Activated T-cell treated with anti-CD3 and anti-CD28 coated beads, Interleukin-2, amount 50 U/mL, for 24 hours (primary cell): ENCODE measurements at places on chromosomes 1 and 21.

DNA sequence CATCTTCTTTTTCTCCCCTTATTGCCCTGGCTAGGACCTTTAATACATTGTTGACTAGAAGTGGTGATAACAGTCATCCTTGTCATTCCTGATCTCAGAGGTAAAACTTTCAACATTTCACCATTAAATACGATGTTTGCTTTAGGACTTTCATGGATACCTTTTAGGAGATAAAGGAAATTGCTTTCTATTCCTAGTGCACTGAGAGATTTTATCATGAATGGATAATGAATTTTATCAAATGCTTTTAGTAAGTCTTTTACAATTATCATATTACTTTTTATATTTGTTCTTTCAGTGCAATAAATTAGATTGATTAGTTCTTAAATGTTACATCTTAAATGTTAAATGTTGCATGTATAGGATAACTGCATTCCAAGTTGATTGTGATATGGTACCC, 147.2 kb upstream of the SERTAD4 start:
- DNase-seq: no peak

DNA sequence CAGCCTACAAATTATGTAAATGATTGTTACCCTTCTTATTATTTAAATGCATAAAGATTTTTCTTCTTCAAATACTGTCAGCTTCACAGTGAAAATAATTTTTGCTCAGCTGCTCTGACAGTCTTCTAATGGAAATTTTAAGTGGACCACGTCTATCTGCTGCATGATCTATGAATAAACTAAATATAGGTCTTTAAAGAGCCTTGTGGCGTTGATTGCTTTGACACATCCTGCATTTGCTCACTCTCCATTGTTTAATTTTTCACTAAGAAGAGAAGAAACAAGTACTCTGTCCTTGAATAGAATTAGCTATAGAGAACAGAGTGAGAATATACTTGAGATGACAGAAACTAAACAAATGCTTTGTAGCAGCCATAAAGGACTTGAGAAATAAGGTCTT, 826.1 kb downstream of the MRPL39 start:
- DNase-seq: no peak

DNA sequence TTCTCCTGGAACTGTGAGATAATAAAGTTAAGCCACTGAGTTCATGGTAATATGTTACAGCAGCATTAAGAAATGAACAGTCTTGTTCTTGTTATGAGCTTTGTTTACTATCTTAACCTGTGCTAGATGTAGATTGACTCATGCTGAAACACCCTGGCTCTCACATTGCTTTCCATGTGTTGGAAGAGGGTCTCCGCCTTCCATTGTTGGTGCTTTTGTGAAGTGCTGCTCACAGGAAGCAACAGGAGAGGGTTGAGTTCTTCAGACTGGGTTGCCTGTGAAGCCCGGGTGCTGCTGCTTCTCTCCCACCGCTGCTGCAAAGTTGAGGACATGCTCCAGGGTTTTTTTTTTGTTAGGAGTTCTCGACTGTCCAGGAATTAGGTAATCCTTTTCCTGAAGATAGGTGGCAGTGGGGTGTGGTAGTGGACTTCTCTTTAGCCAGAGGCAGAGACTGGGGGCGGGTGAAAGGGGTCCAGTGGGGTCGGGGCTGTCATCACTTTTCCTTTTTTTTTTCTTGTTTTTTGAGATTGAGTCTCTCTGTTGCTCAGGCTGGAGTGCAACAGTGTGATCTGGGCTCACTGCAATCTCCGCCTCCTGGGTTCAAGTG, 28.7 kb upstream of the HMGN1 start:
- DNase-seq: no peak

DNA sequence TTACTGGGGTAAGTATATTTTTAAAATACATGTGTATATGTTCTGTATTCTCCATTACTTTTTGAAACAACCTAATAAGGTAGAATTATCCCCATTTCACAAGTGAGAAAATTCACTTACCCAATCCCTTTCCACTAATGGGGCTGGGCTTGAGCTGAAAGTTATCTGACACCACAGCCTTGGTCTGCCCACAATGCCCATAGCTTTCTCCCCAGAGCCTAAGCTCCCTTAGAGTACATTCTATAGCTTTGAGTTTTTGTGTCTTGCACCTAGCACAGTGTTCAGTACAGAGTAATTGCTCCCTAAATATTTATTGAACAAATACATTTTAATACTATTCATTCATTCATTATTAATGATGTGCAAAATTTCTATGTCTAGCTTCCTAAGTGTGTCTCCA, 152.7 kb upstream of the RUNX1 start:
- DNase-seq: no peak

DNA sequence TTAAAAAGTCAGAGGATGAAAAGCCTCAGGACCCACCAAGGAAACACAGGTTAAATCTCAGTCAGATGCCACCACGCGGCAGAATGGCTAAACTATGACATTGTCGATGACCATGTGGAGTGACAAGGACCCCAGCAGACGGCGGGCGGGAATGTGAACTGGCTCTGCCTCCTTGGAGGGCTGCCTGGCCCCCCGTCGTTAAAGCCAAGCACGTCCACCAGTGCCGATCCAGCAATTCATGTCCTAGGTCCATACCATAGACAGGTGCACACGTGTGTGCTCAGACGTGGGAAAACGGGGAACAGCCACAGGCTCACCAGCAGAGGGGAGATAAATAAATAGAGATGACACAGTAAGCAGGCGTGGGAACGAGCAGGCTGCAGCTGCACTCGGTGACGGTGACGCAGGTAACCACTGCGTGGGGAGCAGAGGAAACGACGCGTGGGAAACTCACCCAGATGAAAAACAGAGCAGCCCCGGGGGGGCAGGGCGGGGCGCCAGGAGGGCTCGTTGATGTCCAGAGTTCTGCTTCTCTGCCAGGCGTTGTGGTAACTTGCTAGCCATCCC, 28.3 kb upstream of the PCBP3 start:
- peak; percentile 84 for DNase-seq

GRCh38 chr1:230641346-230641745, 935 bp upstream of the COG2 start:
- DNase-seq: no peak

GRCh38 chr1:170620164-170620563, 43.8 kb upstream of the PRRX1 start:
- no peak for DNase-seq

DNA sequence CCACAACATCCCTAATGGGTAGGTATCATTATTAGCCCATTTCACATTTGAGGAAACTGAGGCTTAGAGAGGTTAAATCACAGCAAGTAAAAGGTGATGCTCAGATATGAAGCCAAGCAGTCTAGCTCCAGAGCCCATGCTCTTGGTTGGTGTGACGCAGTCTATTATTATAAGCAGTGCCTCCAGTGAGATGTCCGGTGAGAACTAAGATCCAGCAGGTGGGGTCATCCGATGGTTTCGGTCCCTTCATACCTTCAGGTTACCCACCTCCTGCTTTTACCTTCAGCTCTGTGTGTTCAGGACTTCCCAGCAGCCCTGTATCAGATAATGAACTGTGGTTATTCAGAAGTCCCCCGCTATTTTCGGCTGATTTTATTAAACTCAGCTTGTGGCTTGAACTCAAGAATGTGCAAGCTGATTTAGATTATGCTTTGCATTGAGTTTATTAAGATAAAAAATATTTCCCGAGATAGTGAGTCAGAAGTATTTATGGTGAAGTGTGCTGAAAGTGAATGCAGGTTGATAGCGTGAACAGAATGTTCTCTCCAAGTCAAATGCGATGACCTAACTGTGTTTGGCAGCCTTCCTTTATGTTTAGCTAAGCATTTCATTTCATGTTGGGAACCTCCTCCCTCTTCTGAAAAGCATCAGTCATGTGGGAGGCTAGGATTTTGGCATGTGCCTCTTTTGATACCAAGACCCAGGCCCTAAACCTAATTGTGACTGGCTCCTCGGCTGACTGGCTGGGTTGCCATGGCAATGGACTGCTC, 160.9 kb upstream of the UBE2U start:
- DNase-seq: no peak

- DNase-seq: no peak
Observed at GRCh38 chr21:43196826-43197225, 28.0 kb downstream of the CRYAA start.

DNA sequence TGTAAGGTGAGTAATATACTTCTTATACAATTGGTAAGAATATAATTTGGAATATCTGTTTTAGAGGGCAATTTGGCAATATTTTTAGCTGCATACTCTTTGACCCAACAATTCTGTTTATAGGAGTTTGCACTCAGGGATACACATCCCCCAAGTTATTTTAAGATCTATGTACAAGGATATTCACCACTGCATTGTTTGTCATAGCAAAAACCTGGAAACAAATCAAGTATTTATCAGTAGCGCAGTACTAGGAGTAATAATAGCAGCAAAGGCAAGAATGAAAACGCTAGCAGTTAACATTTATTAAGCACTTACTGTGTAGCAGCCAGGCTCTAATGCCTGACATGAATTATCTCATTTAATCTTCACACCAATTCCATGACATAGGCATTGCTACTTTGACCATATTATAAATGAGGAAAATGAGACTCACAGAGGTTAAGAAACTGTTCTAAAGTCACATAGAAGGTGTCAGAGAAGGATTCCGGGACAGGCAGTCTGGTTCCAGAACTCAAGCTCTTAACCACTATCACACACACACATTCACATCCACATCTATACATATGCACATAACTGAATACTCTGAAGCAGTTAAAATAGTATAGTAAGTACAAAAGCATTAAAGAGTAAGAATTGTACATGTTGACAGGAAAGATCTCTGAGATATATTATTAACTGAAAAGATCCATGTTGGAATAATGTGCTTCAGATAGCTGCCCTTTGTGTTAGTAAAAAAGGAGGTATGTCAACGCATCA, 30.6 kb downstream of the PHC2 start:
- no peak for DNase-seq

DNA sequence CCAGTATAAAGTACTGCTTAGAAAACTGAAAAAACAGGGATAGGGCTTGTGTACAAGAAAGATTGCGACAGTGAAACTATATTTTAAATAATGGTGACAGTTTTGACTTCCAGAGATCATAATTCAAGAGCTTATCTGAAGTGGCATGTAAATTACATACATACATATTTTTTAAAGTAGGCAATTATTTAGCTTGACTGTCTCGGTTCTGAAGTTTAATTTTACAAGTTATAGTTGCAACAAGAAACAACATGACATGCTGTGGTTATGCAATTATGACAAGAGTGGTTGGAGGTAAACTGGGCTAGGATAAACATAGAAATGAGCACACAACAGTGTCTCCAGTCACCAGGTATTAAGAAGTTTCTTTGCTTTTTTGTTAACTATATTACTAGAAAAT, 4.1 kb downstream of the C1orf21 start:
- DNase-seq: no peak

DNA sequence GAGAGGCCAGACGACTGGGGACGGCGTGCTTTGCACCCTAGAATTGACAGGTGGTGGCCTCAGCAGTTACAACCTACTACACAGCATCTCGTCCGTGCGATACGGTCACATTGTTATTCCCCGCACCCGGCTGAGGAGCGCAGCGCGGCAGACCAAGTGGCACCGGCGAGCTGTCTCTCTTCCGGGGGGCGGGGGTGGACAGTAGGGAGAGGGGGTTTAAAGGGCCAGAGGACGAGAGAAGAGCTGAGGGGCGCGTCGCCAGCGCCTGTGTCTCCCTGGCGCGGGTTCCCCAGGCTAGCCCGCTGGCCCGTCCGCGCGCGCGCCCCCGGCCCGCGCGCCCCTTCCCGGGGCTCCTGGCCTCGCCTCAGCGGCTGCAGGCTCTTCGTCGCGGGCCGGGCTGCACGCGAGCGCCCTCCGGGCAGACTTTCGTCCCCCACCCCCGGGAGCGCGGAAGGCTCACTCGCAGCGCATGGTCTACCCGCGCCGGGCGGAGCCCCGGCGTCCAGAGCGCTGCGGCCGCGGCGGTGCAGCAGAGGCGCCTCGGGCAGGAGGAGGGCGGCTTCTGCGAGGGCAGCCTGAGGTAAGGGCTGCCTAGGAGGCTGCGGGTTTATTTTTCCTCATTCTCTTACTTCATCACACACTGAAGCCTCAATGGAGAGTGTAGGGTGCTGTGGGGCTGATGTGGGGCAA, at the start of gene PDE4B:
Gene PDE4B, plus strand, starts transcription at position 227 of the 690 bp plus-strand sequence.
- no peak for DNase-seq

- no peak for DNase-seq
Observed at GRCh38 chr1:241235256-241235897, 121.6 kb downstream of the RGS7 start.

DNA sequence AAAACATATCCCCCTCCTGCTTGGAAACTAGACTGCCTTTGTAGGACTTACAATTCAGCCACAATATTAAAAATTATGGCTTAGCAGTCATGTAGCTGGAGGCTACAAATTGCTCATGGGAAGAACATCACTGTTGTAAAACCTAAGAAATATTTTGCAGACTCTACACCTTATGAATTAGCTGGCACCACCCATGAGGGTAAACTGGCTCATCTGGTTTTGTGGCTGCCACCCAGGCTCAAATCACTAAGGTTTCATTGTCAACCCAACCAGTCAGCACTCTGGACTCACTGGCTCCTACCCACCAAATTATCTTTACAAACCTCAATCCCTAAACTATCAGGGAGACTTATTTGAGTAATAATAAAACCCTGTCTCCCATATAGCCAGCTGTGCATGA, 100.7 kb upstream of the OLFM3 start:
- no peak for DNase-seq

GRCh38 chr1:156992215-156992614, 53.3 kb downstream of the ARHGEF11 start:
- no peak for DNase-seq

DNA sequence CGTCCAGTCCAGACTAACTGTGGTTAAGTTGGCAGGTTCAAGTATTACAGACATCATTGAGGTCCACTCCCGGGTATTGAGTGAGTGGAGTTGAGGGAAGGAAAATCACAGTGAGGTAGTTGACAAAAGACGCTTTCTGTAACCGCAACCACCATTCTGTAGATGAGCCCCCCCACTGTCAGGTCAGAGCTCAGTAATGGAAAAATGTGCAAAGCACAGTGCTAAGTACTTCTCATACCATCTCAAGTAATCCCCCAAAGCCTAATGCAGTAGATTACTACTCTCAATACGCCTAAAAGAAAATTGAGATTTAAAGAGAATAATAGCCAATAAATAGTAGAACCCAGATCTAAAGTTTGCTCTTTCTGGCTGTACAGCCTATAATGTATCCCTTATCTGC, 522.8 kb downstream of the LMO4 start:
- no peak for DNase-seq

DNA sequence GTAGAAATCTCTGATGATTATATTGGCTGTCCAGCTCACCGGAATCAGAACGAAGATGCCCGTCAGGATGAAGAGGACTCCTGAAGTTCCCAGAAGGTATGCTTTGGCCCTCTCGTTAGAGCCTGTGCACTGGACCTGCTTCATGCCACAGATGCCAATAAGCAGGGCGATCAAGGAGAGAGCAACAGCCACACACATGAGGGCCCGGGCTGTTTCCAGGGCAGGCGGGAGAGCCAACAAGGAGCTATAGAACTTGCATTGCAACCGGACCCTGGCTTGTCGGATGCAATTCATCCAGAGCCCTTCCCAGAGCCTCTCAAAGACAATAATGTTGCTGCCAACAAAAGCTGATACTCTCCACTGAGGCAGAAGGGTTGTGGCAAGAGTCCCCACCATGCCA, 434 bp downstream of the CLDN17 start:
- no peak for DNase-seq

- DNase-seq: no peak
Observed at GRCh38 chr1:229694053-229694693, 68.1 kb downstream of the URB2 start.

- no peak for DNase-seq
Observed at GRCh38 chr1:192918259-192918658, 109.4 kb downstream of the RGS2 start.
